ENCODE measurements at places on chromosomes 3 and 15.

- peak; percentile 49 for DNase-seq
Measured at GRCh38 chr15:69225355-69226022, 65.1 kb downstream of the GLCE start.

GRCh38 chr3:41683666-41684350 is 278.1 kb downstream of the ULK4 start:
- DNase-seq, result no peak

DNA sequence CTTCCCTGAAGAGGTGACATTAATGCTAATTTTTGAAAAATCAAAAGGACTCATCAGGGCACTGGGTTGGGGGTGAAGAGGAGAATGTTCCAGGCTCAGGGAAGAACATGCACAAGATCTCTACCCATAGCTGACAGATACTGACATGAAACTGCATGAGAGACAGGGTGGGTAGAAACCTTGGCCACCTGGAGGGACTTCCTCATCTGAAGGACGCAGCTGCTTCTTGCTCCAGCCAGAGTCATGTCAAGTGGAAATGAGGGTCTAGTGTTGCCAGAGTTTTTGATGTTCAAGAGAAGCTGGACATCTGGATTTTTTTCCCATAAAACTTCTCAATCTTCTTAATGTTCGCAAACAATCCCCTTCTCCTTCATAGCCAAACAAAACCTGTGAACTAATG is 29.7 kb downstream of the AMOTL2 start:
- DNase-seq, result no peak

DNA sequence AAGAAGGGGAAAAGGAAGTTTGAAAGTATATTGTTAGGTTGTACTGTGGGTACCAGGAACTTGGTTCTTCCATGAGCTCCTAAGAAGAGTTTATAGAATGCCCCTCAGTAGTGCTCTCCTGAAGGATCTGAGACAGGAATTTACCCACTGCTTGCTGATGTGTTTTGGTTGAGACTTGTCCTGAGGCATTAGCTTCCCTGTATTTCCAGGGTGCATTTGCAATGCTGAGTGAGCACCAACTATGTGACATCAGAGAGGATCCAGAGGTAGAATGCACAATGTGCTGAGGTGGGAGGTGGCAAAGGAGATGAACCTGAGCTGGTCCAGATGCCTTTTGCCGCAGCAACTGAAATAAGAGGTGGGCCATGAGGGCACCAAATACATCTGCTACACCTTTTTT is 64.3 kb upstream of the LRRC3B start:
- no peak for DNase-seq

DNA sequence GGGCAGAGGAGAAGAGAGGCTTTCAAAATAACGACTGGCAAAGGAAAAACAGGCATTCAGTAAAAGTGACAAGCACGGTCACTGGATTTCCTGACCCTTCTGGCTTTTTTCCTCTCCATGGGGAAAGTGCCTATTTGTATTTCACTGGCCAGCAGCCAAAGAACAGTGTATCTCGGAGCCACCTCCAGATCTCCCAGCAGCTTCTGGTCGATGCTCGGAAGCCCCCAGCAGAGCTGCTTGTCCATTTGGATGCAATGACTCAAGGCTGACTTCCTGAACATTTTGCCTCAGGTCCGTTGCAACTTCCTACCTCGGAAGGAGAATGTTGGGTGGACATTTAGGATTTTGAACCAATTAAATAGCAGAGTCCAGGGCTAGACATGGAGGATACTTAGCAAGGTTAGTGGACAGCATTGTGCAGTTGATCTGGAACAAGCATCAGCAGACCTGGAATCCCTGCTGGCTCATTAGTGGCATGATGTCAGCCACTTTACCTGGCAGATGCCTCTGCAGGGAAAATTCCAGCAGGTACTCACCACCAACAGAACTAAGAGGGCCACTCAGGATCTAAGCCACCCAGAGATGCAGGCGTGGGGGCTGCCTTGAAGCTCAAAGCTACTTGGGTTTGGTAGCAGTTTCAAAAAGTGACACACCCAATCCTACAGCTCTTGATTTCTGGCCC is 1.1 kb downstream of the FAM107A start:
- DNase-seq, result no peak

- DNase-seq, result no peak
Measured at GRCh38 chr3:100198579-100199269, 62.1 kb upstream of the TBC1D23 start.

- DNase-seq, result no peak
Measured at GRCh38 chr15:47806008-47806407, 88.7 kb downstream of the SEMA6D start.

DNA sequence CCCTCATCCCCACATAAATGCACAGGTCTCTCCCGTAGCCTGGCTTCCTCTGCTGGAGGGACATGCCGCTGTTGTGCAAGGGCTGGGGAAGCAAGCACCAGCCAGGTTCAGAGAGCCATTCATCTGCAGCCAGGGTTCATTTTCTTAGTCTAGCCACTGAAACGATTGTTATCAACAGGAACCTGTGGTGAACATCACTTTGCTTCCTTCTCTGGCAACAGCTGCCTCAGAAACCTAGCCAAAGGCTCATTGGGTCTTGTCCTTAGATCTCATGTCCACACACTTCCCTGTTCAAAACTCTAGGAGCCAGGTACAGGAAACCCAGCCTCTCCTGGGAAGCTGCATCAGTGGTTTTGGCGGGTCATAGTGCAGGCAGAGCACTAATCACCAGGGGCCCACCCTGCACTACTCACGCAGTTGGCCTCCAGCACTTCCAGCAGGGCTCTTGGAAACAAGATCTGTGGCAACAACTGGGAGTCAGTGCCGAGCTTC is 47.0 kb downstream of the OXNAD1 start:
- no peak for DNase-seq

DNA sequence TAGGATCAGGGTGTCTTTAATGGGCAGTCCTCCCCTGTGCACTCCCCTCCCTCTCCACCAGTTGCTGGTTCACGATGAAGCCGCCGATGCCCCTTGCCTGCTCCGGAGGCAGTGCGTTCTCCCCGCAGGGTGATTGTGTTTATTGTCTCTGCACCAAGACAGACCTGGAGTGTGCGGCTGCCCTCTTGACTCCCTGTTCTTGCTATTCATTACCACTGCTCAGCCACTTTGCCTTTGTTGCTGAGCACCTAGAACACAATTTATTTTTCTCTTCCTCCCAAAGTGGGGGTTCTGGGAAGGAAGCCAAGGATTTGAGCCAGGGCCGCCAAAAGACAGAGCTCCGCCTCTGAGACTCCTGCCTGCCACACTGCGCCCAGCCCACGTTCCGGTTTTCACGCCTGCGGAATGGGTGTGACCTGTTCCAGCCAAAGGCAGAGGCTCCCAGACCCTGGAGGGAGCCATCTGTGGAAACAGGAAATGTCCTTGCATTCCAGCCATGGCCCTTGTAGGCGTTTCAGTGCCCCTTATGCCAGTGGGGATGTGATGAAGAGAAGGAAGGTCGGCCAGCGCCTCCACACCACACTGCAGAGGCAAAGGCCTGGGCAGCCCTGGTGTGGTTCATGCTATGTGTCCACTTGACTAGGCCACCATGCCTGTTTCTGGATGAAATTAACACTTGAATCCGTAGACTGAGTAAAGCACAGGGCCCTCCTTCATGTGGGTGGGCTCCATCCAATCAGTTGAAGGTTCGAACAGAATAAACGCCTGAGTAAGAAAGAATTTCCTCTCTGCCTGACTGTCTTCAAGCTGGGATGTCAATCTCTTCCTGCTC is 85.8 kb downstream of the HMG20A start:
- DNase-seq, result peak; percentile 50

Data from hippocampal formation (tissue), 2 donors.